Hematopoietic multipotent progenitor cell treated with erythropoietin and hydrocortisone succinate and interleukin-3 and kit ligand, for 15 days (in vitro differentiated cells): ENCODE measurements at places on chromosomes 5 and 9.

DNA sequence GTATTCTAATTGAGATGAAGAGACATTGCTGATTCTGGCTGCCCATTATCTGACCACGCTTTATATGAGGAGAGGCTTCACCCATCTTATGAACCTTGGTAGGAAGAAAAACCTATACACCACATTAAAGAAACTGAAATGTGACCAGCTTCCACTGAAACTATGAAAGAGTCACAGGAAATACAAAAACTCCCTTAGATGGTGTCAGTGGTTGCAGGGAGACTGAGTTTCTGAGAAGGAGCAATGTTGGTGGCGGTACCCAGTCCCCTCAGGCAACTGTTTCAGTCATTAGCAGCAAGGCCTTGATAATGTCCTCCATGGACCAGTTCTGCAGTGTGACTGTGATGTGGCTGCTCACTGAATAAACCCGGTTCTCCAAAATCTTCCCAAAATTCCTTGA, 110.5 kb upstream of the FTMT start:
- no peak for DNase-seq

GRCh38 chr5:172875505-172876279, 41.6 kb downstream of the ERGIC1 start:
- no peak for DNase-seq

GRCh38 chr9:129895376-129896268, 60.4 kb downstream of the USP20 start:
- DNase-seq = no peak

- DNase-seq = no peak
Measured at GRCh38 chr9:70998962-70999361, 122.5 kb downstream of the TRPM3 start.

DNA sequence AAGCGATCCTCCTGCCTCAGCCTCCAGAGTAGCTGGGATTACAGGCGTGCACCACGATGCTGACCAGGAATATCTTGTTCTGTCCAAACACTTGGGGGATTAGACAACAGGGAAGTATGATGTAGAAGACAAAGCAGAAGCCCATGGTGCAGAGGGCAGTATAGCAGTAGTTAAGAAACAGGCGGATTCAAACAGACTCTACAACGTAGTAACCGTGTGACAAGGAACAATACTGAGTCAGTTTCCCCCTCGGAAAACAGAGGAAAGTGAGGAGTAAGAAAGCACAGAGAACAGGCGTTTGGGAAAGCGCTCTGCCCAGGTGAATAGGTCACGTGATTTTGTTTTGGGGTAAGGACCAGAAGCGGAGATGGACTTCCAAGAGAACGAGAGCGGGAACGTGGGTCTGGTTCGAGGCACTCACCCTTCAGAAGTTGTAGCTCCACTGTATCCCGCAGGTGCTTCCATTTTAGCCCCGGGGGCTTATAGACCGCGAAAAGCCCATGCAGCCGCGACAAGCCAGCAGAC, 306 bp downstream of the TRUB2 start:
- DNase-seq = no peak

DNA sequence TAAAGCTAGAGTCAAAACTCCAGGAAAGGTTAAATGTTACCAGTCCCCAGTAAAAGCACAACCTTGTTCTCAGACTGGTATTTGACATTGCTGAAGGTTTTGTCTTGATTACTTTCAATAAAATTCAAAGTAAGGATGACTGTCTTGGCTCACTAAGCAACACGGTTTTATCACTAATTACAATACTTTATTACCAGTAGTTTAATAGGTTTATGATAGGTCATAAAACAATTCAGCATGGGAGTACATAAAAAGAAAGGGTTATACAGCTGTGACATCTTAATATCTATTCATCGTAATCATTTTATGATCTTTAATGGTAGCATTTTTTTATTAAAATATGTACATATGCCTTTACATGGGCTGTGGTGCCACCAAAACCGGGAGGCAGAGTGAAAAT, 370.7 kb upstream of the IRX2 start:
- DNase-seq = no peak

- DNase-seq = no peak
Measured at GRCh38 chr9:137160716-137161557, 8.9 kb downstream of the LRRC26 start.

DNA sequence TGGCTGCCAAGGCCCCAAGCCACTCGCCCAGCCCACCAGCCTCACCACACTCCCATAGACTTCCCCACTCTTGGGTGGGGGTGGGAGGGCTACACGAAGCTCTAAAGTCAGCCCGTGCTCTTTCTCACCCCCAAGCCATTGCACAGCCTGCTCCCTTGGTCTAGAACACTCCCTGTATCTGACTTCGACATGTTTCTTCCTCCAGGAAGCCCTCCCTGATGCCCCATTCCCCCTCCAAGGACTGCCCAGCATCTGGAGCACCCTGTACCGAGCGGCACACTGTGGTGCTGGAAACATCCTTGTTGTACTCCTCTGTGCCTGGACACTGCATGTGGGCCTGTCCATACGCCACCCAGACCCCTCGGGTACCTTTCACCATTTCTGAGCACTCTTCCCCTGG, 49.4 kb upstream of the KCNMB1 start:
- no peak for DNase-seq

- DNase-seq = no peak
Measured at GRCh38 chr5:148880696-148881095, 54.3 kb downstream of the ADRB2 start.

DNA sequence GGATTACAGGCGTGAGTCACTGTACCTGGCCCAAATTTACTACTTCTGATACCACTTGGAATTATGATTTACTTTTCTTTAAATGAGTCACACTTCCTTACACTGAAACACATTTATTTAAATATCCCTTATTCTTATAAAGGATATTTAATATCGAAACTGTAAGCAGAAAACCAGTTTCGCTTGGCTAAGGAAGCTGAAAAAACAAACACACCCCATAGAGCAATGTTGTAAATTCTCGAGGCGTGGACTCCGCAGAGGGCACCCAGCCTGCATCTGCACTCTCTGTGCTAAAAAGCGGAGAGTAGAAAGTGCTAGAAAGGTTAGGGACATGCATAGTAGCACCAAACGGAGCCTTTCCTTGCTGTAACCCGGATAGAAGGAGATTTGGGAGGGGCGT, 86.5 kb downstream of the HMCN2 start:
- no peak for DNase-seq

- no peak for DNase-seq
Measured at GRCh38 chr5:67215519-67216471, 19.2 kb upstream of the CD180 start.

- DNase-seq = no peak
Measured at GRCh38 chr5:156815988-156816599, 34.0 kb upstream of the PPP1R2B start.

GRCh38 chr5:179454356-179454755, 96.0 kb upstream of the RUFY1 start:
- peak; percentile 22 for DNase-seq

- no peak for DNase-seq
Measured at GRCh38 chr9:97861148-97861475, 8.1 kb downstream of the FOXE1 start.

- DNase-seq = peak; percentile 25
Measured at GRCh38 chr5:149550594-149551226, 529 bp downstream of the CSNK1A1 start.

GRCh38 chr9:129318121-129319075, 140.3 kb upstream of the IER5L start:
- no peak for DNase-seq

DNA sequence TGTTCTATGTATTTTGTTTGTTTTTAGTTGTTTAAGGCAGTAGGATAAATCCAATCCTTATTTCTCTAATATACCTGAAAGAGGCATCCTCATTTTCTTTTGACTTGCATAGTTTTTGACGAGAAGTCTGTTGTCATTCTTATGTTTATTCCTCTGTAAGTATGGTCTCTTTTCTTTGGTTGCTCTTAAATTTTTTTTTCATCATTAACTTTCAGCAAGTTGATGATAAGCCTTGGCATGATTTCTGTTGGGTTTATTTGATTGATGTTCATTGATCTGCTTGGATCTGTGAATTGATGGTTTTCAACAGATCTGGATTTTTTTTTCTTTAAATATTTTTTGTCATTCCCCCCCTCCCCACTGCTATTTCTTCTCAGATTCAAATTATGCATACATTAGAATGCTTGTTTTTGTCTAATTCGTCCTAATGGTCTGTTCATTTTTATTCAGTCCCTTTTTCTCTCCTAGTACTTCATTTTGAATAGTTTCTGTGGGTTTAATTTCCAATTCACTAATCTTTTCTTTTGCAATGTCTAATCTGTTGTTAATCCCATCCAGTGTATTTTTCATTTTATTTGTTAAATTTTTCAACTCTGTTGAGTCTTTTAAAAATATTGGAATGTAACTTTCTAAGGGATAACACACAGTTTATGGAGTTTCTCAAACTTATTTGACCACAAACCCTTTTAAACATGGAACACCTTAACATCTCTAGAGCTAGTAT, 495.9 kb downstream of the CSNK1G3 start:
- DNase-seq = no peak

- no peak for DNase-seq
Measured at GRCh38 chr5:6452622-6453504, 4.2 kb downstream of the UBE2QL1 start.

- DNase-seq = no peak
Measured at GRCh38 chr5:130546211-130546610, 618.8 kb downstream of the HINT1 start.

DNA sequence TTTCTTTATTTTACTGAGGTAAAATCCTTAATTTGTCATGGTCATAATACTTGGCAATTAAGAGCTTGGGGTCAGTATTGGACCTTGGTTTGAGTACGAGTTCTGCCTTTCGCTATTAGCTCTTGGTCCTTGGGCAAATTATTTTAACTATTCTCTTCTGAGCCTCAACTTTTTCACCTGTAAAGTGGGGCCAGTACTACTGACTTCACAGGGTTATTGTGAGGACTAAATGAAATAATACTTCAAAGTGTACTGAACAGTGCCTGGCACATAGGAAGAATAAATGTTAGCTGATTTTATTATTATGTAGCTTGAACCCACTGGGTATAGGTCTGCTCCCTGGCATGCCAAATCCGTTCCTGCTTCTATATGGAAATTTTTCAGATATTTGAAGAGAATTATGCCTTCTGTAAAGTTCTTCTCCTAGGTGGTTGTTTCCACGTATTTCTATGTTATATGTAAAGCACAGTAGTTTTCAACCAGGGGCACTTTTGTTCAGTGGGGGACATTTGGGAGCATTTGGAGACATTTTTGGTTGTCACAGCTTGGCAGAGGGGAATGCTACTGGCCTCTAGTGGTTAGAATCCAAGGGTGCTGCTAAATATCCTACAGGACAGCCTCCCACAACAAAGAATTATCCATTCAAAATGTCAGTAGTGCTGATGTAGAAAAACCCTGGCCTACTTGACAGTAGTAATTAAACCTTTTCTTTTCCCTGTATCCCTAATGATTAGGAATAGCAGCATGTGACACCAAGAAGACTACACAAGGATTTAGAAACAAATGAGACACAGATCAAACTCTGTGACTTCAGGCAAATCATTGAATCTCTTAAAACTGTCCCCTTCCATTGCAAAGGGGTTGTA, 4.5 kb downstream of the RCL1 start:
- peak; percentile 85 for DNase-seq

DNA sequence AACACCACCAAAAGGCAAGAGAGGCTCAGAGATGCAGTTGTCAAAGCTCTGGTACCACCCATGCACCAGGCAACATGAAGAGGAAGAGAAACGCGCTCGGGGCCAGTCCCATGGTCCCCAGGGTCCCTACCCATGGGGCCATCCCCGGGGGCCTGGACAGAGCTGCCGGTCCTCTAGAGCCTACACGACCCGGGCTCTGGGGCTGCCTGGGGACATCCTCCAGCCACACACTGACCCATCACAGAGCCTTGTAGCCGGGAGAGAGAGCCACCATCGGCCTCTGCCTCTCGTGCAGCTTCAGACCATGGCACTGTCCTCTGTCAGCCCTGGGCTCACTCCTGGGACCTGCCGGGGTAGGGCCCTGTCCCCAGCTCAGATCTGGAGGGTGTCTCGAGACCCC, 23.7 kb downstream of the VAV2 start:
- no peak for DNase-seq

DNA sequence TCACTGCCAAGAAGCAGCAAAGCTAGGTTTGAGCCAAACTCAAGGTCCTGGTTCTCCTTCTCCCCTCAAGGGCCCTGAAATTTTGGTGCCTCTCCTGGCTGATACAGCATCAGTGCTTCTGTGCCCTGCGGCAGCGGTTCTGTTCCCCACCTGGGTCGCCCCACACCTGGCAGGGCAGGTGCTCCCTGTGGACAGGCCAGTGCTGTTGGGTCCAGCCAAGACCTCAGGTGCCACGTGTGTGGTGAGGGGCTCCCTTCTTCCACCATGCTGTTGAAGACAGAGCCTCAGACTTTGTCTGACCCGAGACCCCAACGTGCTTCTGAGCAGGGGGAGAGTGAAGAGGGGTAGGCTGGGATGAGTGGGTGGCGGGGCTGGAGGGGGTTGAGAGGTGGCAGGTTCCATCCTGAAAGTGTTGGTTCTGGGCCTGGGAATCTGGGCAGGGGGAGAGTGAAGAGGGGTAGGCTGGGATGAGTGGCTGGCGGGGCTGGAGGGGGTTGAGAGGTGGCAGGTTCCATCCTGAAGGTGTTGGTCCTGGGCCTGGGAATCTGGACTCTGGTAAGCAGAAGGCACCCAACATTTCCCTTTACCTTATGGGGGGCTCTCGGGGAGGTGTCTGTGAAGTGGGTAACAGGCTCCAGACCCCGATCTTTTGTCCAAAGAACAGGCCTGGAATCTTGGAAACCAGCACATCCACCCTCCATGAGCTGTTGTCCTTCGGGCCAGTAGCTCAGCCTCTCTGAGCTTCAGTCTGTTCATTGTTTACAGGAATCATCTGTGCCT, 2.3 kb downstream of the PLEKHG4B start:
- DNase-seq = no peak

DNA sequence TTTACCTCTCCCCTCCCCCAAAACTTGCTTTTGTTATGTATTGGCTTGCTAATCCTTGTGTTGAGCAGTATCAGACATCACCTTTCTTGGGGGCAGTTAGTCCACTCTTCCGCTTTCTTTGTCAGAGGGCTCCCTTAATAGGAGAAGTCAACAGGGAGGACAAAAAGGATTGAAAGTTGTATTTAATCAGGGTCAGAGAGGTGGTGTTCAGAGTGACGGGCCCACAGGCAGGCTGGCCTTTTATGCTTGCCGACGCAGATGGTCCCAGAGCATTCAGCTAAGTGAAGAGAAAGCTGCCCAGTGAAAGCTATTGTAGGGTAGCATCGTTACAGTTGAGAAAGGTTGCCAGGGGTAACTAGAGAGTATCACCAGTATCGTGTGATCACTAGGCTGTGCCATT, 131.1 kb downstream of the ZCCHC7 start:
- no peak for DNase-seq

DNA sequence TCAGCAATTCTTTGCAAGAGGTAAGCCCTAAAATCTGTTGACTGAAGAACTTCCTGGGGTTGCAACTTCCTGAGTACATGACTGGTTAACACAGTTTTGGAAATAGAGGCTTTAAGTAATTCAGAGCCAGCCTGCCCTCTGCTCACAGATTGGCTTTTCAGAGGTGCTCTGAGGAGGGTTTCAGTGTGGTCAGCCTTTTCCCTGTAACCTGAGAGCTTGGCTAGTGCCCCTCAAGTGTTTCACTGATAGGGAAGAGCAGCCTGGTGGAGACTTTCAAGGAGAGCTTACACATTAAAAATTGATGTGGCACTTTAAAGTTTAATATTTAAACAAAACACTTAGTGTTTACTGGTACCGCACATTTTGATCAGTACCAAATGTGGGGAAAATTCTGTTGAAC, 56.7 kb upstream of the FOXB2 start:
- no peak for DNase-seq
